Effector CD4-positive, alpha-beta T cell (primary cell): ENCODE measurements at places on chromosomes 11 and 22.

DNA sequence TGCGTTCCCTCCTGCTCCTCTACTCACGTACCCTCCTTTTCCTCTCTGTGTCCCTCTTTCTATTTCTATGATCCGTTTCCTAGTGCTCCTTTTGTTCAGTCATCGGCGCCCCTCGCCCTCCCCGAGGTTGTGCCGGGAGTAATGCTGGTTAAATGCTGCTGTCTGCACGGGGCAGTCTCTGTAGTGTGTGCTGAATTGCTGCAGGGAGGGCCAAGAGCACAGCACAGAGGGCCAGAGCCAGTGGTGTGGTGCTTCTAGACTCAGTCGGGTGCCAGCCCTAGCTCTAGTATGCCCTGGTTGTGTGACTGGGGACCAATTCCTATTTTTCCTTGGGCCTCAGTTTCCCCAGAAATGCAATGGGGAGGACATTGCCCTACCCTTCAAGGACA is 98.3 kb downstream of the PKNOX2 start:
- DNase-seq: no peak

GRCh38 chr11:26550022-26550421 is 22.0 kb downstream of the MUC15 start:
- no peak for DNase-seq

GRCh38 chr11:57626895-57627294 is 22.8 kb downstream of the YPEL4 start:
- DNase-seq: no peak

DNA sequence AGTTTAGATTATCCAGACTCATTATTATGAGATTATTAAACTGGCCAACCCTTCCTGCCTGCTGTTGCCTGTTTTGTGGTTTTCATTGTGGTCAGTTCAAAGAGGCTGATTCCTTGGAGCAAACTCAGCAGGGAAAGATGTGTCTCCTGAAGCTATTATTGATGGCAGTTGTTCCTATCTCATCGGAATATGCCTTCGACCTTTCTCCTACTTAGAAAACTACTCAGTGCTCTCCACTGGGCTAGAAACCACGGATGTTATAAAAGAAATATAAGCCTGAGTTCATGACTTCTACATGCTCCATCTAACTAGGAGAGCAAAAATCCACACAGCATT is 80.2 kb upstream of the NAV2 start:
- DNase-seq: no peak

DNA sequence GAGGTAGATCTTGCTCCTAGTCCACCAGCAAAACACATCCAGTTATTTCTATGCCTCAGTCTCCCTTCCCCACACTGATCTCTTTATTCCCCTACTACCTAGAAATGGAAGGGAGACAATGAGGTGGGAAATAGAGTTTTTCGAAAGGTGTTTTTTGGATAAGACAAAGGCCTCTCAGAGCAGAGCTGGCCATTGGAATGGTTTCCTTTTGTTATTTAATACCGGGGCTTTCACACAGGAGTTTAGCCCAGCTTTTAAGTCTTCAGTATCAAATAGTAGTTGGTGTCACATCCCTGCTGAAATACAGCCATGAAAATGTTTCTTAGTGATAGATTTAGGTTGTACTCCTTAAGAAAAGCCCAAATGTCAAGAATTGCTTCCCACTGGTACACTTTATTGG is 65.4 kb upstream of the B3GAT1 start:
- DNase-seq: no peak

- no peak for DNase-seq
These were observed 10.6 kb downstream of the STT3A start for GRCh38 chr11:125603207-125603606.

DNA sequence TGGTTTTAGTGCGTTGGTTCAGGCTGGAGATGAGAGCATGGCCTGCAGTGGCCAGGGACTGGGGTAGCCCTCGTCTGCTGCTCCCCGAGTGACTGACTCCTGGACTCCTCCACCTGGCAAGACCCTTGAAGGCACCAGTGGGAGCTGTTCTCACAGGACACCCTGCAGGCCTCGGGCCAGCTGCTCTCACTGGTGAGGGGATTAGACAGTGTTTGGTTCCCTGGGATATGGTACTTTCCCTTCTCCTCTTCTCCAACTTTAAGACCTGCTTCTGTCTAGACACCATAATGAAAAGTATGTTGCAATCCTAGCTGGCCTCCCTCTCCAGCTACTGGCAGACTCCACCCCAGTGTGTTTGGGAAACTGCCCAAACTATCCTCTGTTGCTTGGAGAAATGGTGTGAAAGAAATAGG is 168.8 kb upstream of the CADM1 start:
- DNase-seq: no peak

GRCh38 chr11:73387594-73388264 is 11.5 kb downstream of the RELT start:
- DNase-seq: no peak

GRCh38 chr22:19884161-19884953 is 29.7 kb upstream of the GNB1L start:
- no peak for DNase-seq

- DNase-seq: no peak
These were observed 61.4 kb downstream of the SLC1A2 start for GRCh38 chr11:35357923-35358322.

DNA sequence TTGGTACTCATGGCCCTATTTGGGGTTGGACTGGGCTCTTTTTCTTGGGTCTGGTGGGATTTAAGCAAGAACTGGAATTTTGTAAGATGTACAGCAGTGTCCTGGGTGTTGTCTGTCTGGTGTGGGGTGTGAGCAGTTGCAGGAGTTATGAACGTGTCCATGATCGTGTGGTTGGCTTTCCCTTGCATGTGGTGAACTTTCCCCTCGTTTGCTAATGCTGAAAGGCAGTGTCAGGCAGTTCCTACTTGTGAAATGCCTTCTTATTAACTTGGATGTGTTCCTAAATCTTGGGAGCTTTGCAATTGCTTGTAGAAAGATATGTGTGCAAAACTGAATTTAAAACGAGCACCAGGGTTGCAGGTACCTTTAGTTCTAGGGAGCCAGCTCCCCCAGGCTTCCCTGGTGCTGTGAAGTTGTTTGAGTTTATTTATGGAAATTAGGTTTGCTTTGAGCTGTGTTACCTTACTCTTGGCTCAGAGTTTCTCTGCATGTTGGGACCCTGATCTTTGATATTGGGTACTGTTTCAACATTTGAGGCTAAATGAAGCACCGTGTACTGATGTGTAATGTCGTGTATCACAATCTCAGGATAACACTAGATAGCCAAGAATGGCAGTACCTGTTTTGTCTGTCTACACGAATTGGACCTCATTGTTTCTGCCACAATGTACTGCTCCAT is 35.8 kb upstream of the HSD17B12 start:
- no peak for DNase-seq

DNA sequence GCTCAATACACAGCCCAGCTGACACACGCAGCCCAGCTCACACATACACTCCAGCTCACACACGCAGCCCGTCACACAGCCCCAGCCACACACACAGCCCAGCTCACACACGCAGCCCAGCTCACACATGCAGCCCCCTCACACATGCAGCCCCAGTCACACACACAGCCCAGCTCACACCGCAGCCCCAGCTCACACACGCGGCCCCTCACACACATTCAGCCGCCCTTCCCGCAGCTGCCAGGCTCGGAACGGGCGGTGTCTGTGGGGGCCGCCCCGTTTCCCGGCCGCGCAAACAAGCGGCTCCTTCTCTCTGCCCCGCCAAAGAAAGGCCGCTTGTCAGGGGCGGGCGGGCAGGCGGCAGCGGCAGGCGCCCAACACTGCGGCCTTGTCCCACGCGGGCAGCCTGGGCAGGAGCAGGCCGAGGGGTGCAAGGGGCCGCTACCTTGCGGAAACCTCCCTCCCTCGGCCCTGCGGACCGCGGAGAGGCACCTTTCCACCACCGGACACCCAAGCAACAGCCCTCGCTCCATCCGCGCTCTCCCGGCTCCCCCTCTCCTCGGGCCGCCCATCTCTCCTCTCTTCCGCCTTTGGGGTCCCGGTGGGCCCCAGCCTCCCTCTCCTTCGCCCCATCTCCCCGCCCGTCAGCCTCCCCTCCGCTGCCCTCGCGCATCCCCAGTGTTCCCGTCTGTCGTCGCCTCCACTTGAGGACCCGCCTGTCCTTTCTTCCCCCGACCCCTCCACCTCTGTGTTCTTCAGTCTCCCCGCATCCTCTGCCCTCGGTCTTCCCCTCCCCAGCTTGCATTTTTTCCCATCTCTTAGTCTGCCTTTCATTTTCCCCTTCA is 2.2 kb downstream of the PHLDB1 start:
- no peak for DNase-seq

GRCh38 chr11:43988040-43988817 is 45.8 kb downstream of the C11orf96 start:
- DNase-seq: no peak

GRCh38 chr22:33817512-33818127 is 102.7 kb downstream of the LARGE1 start:
- DNase-seq: no peak

DNA sequence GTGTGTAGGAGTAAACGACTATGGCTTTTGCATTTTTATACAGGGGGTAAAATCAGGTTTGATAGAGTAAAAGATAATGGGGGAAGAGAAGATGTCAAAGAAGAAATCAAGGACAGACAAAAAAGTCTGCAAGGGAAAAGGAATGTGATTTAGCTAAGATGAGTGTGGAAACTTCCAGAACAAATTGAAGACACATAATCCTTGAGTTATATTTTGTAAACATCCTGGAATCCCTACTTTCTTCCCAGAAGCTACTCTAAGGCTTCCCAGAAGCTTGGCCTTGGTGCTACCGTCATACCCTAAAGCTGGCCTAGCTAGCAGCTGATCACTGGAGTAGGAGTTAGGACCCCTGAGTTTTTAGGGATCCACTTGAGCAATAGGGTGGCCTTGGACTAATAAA is 82.4 kb downstream of the BLID start:
- no peak for DNase-seq

- no peak for DNase-seq
These were observed 726 bp downstream of the PKNOX2 start for GRCh38 chr11:125165111-125165842.

- DNase-seq: peak; percentile 18
These were observed 6.3 kb downstream of the FXYD2 start for GRCh38 chr11:117818041-117818873.

DNA sequence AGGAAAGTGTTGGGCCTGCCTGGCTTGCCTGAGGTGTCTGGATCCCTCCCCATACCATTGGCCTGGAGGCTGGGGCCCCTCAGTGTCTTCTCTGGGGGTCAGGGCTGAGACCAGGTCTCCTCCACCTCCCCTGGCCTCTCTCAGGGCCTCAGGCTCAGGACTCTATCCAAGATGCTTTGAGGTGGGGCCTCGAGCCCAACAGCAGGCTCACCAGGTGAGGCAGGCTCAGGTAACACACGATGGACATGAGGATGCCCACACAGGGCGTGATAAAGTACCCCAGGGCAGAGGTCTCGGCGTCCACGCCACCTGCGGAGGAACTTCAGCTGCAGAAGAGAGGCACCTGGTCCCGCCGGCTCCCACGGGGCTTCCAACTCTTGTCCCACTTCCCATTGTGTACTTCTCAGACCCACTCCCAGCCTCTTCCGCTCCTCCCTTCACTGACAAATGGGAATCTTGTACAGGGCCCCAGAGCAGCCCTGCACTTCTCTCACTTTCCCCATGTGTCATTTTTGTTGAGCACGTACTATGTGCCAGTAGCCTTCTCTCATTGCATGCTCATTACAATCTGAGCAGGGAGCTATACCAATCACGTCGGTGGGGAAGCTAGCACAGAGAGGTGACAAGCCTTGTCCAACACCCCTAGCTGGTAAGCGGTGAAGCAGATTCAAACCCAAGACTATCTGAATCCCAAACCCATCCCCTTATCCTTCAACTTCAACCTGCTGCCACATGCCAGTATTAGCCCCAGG is 3.8 kb downstream of the SLC29A2 start:
- DNase-seq: no peak

- no peak for DNase-seq
These were observed 37.7 kb upstream of the SPTBN2 start for GRCh38 chr11:66766681-66767080.
